T-helper 17 cell (primary cell): ENCODE measurements at places on chromosomes 16 and 17. TPM values are rescaled to one million over a fixed set of nuclear protein-coding genes. Genes with fewer than 3 reads are reported as not detected.
A peak's percentile ranks its signal among the peaks of the same experiment; 100 is the strongest.

The PPL gene
- not detected for total RNA-seq

DNA sequence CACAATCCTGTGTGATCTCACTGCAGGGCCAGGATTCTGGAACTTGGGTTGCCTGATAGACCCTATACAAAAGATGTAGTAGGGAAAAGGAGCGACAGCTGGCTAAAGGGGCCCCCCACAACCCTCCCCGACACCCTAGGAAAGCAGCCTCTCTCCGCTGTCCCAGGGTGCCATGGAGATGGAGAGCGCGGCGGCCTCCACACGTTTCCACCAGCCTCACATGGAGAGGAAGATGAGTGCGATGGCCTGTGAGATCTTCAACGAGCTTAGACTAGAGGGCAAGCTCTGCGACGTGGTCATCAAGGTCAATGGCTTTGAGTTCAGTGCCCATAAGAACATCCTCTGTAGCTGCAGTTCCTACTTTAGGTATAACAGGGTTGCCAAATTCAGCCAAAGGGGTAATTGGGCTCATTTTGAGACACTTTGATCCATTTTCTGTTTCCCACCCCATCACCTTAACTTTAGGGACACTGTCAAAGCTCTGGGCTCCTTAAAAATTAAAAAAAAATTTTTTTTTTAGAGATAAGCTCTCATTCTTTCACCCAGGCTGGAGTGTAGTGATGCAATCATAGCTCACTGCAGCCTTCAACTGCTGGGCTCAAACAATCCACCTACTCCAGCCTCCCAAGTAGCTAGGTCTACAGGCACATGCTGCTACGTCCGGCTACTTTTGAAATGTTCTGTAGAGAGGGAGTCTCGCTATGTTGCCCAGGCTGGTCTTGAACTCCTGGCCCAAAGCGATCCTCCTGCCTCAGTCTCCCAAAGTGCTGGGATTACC lies at the start of gene KLHL10:
KLHL10 (plus strand) TSS at position 65 of the 778 bp plus-strand sequence; CDS start at position 173, 108 bp downstream.
- no peak for DNase-seq

DNA sequence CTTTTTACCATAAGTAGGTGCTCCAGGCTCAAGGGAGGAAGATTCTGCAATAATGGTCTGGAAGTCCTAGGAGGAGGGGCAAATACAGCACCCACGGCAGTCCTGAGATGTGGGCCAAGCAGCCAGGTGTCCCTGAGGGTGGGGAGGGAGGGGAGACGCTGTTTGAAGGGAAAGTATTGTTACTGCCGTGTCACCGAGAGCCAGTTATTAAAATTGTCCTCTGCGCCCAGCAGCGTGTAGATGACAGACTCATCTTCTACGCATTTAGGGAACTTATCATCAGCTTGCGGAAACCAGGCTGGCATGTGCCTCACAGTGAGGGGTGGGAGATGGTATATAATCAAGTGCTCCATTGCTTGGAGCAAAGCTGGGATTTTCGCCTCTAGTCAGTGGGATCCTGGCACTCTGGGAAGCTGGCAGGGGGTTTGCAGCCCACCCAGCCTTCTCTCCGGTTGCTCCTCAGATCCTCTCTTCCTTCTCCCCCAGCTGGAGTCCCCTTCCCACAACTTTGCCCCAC lies 104.6 kb downstream of the OR1D5 start:
- DNase-seq, result no peak

- DNase-seq, result no peak
Observed at GRCh38 chr17:48552466-48553189, 7.7 kb upstream of the HOXB2 start.

- no peak for DNase-seq
Observed at GRCh38 chr17:51721730-51722129, 436.8 kb downstream of the CA10 start.

GRCh38 chr17:39197380-39198185 lies at the start of gene CACNB1:
CACNB1 (minus strand) TSS chr17:39197669; CDS start chr17:39197495, 174 bp downstream.
- peak; percentile 76 for DNase-seq

DNA sequence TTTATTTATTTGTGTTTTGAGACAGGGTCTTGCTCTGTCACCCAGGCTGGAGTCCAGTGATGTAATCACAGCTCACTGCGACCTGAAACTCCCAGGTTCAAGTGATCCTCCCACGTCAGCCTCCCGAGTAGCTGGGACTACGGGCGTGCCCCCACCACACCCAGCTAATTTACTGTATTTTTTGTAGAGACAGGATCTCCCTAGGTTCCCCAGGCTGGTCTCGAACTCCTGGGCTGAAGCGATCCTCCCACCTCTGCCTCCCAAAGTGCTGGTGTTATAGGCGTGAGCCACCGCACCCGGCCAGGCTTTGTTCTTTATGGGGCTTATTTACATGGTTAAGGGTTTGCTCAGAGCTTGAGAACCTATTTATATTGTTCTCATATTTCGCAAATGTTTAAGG lies 5.8 kb upstream of the MEIOB start:
- DNase-seq, result no peak

GRCh38 chr16:968620-969019 lies 2.2 kb downstream of the LMF1 start:
- DNase-seq, result no peak

DNA sequence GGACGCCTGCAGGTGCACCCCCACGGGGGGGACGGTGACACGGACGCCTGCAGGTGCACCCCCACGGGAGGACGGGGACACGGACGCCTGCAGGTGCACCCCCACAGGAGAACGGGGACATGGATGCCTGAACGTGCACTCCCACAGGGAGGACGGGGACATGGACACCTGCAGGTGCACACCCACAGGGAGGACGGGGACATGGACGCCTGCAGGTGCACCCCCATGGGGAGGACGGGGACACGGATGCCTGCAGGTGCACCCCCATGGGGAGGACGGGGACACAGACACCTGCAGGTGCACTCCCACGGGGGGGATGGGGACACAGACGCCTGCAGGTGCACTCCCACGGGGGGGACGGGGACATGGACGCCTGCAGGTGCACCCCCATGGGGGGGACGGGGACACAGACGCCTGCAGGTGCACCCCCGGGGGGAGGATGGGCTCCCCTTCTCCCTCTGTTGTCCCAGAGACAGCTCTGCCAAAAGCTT lies 114.5 kb upstream of the METRNL start:
- no peak for DNase-seq

- DNase-seq, result no peak
Observed at GRCh38 chr17:47651704-47652103, 2.0 kb downstream of the KPNB1 start.

DNA sequence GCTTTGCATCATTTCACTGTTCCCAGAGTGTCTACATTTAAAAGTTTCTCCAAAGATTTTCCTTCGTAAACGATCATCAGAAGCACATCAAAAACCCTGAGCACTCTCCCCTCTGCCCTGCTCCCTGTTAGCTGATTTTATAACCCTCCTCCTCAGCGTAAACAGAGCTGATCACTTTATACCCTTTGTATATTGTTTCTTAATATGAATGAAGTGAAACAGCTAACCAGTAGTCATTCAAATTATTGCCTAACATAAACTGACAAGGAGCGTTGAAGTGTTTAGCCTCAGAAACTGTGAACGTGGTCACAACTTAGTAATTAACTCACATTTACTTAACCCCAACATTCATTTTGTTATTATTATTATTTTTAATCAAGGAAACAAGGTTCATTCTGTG lies 160.0 kb upstream of the FOXF1 start:
- no peak for DNase-seq

- DNase-seq, result no peak
Observed at GRCh38 chr16:88923450-88923849, 53.6 kb downstream of the CBFA2T3 start.

- no peak for DNase-seq
Observed at GRCh38 chr16:90032674-90033331, 13.5 kb upstream of the DBNDD1 start.
